ENCODE measurements at places on chromosomes 7 and 10. TPM values are rescaled to one million over a fixed set of nuclear protein-coding genes. Genes with fewer than 3 reads are reported as not detected.

The CYP2C8 gene
- 0.34 TPM for total RNA-seq

The SFR1 gene
- 4.4 TPM for total RNA-seq

The COL28A1 gene
- 0.11 TPM for total RNA-seq

The LRGUK gene
- total RNA-seq = 0.43 TPM

The SLC18A3 gene
- total RNA-seq = 4.6 TPM

The FRAT1 gene
- 1.4 TPM for total RNA-seq

The PNLIPRP1 gene
- total RNA-seq = not detected

The PGAM2 gene
- 0.70 TPM for total RNA-seq

The RELN gene
- total RNA-seq = 0.98 TPM

The TMEM176A gene
- total RNA-seq = 0.31 TPM

The UCN3 gene
- total RNA-seq = not detected

The GDI2 gene
- total RNA-seq = 280 TPM

The GDF2 gene
- total RNA-seq = not detected

The CCDC126 gene
- total RNA-seq = 10.1 TPM

The ADAMTS14 gene
- total RNA-seq = 30.2 TPM

The ACBD7 gene
- total RNA-seq = 0.79 TPM

The AKR1D1 gene
- total RNA-seq = not detected

The NRCAM gene
- total RNA-seq = 9.3 TPM

The SKIDA1 gene
- 7.8 TPM for total RNA-seq

The ADAM12 gene
- total RNA-seq = 126 TPM

The CDC14C gene
- total RNA-seq = 0.17 TPM

The ABCB1 gene
- 1.8 TPM for total RNA-seq

The MMD2 gene
- total RNA-seq = not detected

The LRRC18 gene
- not detected for total RNA-seq
